ENCODE measurements at places on chromosomes 12 and 14. TPM values are rescaled to one million over a fixed set of nuclear protein-coding genes. Genes with fewer than 3 reads are reported as not detected.

AKAP5 gene
- 1.2 TPM for total RNA-seq

RIPK3 gene
- total RNA-seq: 5.4 TPM

FMNL3 gene
- 22.3 TPM for total RNA-seq

TEP1 gene
- total RNA-seq: 21.6 TPM

GRCh38 chr12:131528667-131529066 is 182.2 kb upstream of the SFSWAP start:
- DNase-seq: no peak
- no peak overlapping the region for H3K27ac ChIP-seq
- peaks cover 3% of the 10 kb centered on the region for H3K4me1 ChIP-seq
- H3K4me3 ChIP-seq: no peak overlapping the region
- H3K36me3 ChIP-seq: no peaks in the 10 kb centered on the region

DNA sequence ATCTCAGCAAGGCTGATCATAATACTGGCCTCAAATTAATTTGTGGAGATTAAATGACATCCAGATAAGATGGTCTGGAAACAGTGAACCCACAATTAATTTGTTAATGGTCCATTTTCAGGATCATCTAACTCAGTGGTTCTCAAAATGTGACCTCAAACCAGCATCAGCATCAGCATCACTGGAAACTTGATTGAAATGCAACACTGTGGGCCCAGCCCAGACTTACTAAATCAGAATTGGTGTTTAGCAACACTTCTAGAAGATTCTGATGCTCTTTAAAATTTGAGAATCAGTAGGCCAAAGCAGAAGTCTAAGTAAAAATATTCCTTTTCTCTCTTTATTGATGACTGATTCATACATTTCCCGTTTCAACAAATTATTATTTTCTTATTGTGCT is 10.7 kb upstream of the KRT82 start:
- no peaks in the 10 kb centered on the region for H3K4me1 ChIP-seq
- no peak overlapping the region for H3K4me3 ChIP-seq
- no peak overlapping the region for H3K27ac ChIP-seq
- H3K36me3 ChIP-seq: no peaks in the 10 kb centered on the region

DNA sequence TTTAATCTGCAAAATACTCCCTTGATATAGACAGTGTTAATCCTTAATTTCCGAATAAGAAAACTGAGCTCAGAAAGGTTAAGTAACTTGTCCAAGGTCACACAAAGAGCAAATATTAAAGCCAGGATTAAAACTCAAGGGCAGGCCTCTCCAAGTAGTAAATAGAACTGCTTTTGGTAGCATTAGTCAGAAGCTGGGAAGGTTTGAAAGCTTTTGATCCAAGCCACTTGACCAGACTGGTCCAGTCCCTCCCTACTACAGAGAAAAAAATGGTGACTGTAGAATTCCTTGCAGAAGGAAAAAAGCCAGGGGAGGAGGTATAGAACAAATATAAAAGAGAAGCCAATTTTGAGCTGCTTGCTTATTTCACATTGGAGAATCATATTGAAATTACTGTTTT is 111.5 kb downstream of the NT5DC3 start:
- no peaks in the 10 kb centered on the region for H3K4me1 ChIP-seq
- DNase-seq: no peak
- H3K27ac ChIP-seq: no peak overlapping the region
- H3K36me3 ChIP-seq: no peaks in the 10 kb centered on the region
- peaks cover 3% of the 10 kb centered on the region for H3K27me3 ChIP-seq

- H3K36me3 ChIP-seq: no peaks in the 10 kb centered on the region
- H3K4me1 ChIP-seq: no peaks in the 10 kb centered on the region
- no peaks in the 10 kb centered on the region for H3K27me3 ChIP-seq
- no peak overlapping the region for H3K4me3 ChIP-seq
- no peak overlapping the region for H3K27ac ChIP-seq
These were observed 174.0 kb downstream of the RASSF9 start for GRCh38 chr12:85662207-85662602.

GRCh38 chr14:71384007-71384845 is 477.0 kb downstream of the PCNX1 start:
- H3K27me3 ChIP-seq: no peaks in the 10 kb centered on the region
- no peak overlapping the region for H3K27ac ChIP-seq
- H3K4me3 ChIP-seq: no peak overlapping the region
- DNase-seq: no peak
- H3K4me1 ChIP-seq: peaks cover 32% of the 10 kb centered on the region

- H3K27me3 ChIP-seq: no peaks in the 10 kb centered on the region
- H3K4me1 ChIP-seq: peaks cover 38% of the 10 kb centered on the region
- H3K27ac ChIP-seq: no peak overlapping the region
These were observed 286.3 kb downstream of the BTG1 start for GRCh38 chr12:91859347-91859746.

DNA sequence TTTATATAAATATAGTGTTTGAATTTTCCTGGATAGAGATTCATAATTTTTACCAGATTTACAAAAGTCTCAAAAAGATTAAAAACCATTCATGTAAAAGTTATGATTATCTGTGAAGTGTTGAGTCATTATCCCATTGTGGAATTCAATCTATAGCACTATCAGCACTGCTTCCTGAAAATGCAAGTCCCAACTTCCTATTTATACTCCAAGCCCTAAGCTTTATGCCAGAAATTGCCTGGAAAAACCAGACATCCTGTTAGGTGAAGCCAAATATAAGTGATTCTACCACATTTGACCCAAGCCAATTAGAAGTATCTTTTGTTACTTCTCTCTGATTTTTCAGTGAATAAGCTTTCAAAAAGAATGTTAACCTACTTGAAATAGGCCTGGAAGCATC is 129.1 kb downstream of the GPR135 start:
- H3K27ac ChIP-seq: no peak overlapping the region
- no peaks in the 10 kb centered on the region for H3K27me3 ChIP-seq
- peaks cover 9% of the 10 kb centered on the region for H3K36me3 ChIP-seq
- H3K4me3 ChIP-seq: no peak overlapping the region

DNA sequence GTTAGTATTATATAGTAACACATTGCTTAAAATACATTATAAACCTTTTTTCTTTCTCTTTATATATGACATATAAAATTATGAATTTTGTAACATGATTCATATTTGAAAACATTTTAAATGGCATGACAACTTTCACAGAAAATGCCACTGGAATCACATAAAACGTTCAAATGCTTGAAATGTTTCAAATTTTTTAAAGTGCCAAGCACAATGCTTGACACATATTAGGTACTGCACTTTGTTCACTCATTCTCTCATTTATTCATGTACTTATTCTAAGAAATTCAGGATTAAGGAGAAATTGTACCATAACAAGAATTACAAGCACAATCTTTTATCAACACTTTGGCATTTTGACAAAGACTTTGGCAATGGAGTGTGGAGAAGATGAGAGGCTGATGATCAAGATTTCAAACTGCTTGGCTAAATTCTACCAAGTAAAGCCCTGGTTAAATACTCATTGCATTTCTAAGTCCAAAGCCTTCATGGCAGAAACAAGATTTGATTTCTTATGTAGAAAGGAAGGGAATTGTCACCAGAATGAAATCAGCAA is 232.2 kb downstream of the C12orf50 start:
- no peak overlapping the region for H3K27ac ChIP-seq
- no peaks in the 10 kb centered on the region for H3K27me3 ChIP-seq
- no peaks in the 10 kb centered on the region for H3K36me3 ChIP-seq
- H3K4me1 ChIP-seq: no peaks in the 10 kb centered on the region
- no peak for DNase-seq

DNA sequence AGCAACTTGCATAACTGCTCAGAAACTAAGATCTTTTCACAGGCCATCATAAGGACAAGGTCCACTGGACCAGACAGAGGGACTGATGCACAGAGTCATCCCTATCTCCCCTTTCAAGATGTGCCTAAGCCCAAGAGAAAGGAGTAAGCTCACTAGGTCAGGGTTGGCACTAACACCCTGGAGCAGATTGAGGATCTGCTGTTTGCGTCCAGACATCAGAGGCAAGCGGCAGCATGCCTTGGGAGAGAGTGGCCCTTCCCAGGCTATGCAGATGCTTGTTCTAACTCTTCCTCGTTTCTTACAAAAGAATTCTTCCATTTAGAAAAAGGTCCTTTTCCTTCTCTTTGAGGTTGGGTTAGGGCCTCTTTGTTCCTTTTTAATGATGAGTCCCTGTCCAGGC is 187.2 kb downstream of the KCNA5 start:
- H3K36me3 ChIP-seq: no peaks in the 10 kb centered on the region
- H3K4me1 ChIP-seq: no peaks in the 10 kb centered on the region
- no peaks in the 10 kb centered on the region for H3K27me3 ChIP-seq
- no peak overlapping the region for H3K27ac ChIP-seq
- no peak for DNase-seq
- H3K4me3 ChIP-seq: no peak overlapping the region

GRCh38 chr12:42428850-42429249 is 102.9 kb downstream of the PPHLN1 start:
- H3K4me1 ChIP-seq: peaks cover 7% of the 10 kb centered on the region
- no peak for DNase-seq
- H3K27me3 ChIP-seq: no peaks in the 10 kb centered on the region
- no peak overlapping the region for H3K27ac ChIP-seq

DNA sequence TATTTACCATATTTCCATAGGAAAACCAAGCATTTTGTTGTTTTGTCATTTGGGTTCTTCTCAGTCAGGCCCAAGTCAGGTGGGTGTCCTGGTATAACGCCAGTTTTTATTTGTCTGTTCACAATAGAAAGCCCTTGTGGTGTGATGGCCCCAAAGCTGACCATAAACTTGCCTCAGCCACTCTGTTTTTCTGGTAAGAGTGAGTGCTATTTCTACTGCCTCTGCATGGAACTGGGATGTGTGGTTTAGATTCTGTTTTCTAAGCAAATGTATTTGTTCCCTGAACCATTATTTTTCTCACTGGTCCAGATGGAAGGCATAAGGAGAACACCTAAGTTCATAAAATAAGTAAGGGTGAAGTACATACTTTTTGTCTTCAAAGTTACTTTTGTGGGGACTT is 1.8 kb upstream of the SSPN start:
- no peak overlapping the region for H3K27ac ChIP-seq
- H3K36me3 ChIP-seq: no peaks in the 10 kb centered on the region
- H3K4me1 ChIP-seq: peaks cover 3% of the 10 kb centered on the region
- H3K27me3 ChIP-seq: peaks cover 80% of the 10 kb centered on the region
- H3K4me3 ChIP-seq: no peak overlapping the region

DNA sequence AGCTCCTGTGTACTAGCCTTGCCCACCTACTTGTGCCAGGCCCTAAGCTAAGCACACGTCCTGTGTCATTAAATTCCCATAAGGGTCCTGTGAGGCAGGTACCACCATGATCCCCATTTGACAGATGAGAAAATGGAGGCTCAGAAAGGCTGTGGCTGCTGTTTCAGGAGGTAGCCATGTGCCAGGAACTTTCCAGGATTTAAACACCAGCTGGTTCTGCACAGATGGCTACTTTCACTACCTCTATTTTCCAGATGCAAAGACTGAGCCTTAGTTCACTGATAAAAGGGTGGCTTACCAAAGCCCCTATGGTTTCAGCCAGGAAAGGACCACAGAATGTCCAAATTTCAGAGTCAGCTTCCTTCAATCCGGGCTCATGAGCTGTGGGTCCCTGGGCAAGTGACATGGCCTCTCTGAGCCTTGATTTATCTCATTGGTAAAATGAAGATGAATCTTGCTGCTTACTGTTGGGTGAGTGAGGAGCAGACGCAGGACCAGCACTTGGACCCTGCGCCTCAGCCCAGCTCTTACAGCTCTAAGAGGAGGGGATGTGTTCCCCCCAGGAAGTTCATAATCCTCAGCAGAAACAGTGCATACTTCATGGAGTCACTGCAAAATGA is 23.5 kb downstream of the CMKLR1 start:
- no peak overlapping the region for H3K4me3 ChIP-seq
- no peak for DNase-seq
- H3K27ac ChIP-seq: no peak overlapping the region
- peaks cover 7% of the 10 kb centered on the region for H3K4me1 ChIP-seq
- H3K27me3 ChIP-seq: no peaks in the 10 kb centered on the region
- no peaks in the 10 kb centered on the region for H3K36me3 ChIP-seq

GRCh38 chr12:94545935-94546771 is 86.5 kb upstream of the CEP83 start:
- H3K27ac ChIP-seq: no peak overlapping the region
- no peaks in the 10 kb centered on the region for H3K4me1 ChIP-seq
- H3K36me3 ChIP-seq: peaks cover 19% of the 10 kb centered on the region
- DNase-seq: no peak
- H3K27me3 ChIP-seq: peaks cover 4% of the 10 kb centered on the region

DNA sequence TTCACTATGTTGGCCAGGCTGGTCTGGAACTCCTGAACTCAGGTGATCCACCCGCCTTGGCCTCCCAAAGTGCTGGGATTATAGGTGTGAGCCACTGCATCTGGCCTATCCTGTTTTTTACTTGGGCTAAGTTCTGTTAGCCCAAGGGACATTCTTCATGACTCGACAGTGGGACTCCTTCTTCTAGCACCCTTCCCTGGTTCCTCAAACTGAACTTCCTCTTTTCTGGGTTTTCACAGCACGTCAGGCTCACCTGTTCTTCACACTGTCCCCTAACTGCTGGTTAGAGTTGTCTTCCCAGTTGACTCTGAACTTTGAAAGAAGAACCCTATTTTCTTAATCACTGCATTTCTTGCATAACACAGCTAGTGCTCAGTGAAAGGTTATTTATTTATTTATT is 22.5 kb downstream of the CABP1 start:
- no peaks in the 10 kb centered on the region for H3K4me1 ChIP-seq
- H3K27ac ChIP-seq: no peak overlapping the region
- no peak overlapping the region for H3K4me3 ChIP-seq

DNA sequence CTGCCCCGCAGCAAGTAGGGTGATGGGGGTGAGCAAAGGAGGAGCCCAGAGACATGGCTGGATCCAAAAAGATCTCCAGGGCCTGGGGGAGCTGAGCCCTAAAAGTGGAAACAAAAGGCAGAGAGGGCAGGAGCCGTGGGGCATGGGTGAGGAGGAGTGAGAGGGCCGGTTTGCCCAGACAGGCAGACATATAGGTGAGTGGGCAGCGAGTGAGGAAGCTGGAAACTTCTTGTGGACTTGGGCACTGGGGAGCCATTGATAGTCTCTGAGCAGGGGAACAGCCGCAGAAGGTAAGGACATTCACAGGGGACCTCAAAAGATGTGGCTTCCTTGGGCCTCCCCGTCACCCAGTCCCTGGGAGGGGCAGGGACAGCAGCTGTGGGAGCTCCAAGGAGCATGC is 16.8 kb upstream of the TMEM119 start:
- no peak for DNase-seq
- H3K4me1 ChIP-seq: peaks cover 50% of the 10 kb centered on the region
- H3K4me3 ChIP-seq: no peak overlapping the region
- H3K27me3 ChIP-seq: no peaks in the 10 kb centered on the region
- peaks cover 12% of the 10 kb centered on the region for H3K36me3 ChIP-seq

DNA sequence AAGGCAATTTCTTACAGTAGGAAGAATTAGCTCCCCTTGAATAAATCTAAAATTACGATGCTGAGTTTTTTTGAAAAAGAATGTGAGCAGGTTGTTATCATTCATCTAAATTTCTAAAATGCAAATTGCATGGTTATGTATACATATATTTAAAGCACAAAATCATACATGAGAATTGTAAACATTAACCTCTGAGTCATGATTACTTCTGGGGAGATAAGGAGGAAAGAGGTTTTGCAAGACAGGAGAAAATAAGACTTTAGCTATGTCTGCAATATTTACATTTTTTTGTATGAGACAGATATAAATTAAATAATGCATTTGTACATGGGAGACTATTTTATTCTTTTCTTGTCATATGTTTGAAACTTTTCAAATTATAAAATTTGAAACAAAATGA is 72.2 kb downstream of the TSPAN8 start:
- no peak overlapping the region for H3K27ac ChIP-seq
- no peak for DNase-seq
- H3K27me3 ChIP-seq: no peaks in the 10 kb centered on the region
- no peak overlapping the region for H3K4me3 ChIP-seq
- H3K4me1 ChIP-seq: no peaks in the 10 kb centered on the region

GRCh38 chr12:20128928-20129327 is 239.4 kb upstream of the PDE3A start:
- no peak overlapping the region for H3K4me3 ChIP-seq
- DNase-seq: no peak
- no peaks in the 10 kb centered on the region for H3K4me1 ChIP-seq
- H3K27ac ChIP-seq: no peak overlapping the region
